ENCODE measurements at places on chromosomes 6 and 20. TPM values are rescaled to one million over a fixed set of nuclear protein-coding genes. Genes with fewer than 3 reads are reported as not detected.

The RIPPLY2 gene
- total RNA-seq = not detected

The SLC22A16 gene
- total RNA-seq = not detected

The WFDC11 gene
- not detected for total RNA-seq

The ANKS1A gene
- 19.7 TPM for total RNA-seq

The DOK5 gene
- not detected for total RNA-seq

The CDH4 gene
- not detected for total RNA-seq

The LAMA2 gene
- total RNA-seq = not detected

The SOX18 gene
- total RNA-seq = not detected

The TRAPPC3L gene
- not detected for total RNA-seq

The RGS17 gene
- total RNA-seq = not detected

The LAMP5 gene
- 0.15 TPM for total RNA-seq

The C20orf204 gene
- total RNA-seq = 2.5 TPM

The PTPRT gene
- not detected for total RNA-seq

The WFDC10B gene
- not detected for total RNA-seq

The UBE2J1 gene
- total RNA-seq = 31.1 TPM

The OPN5 gene
- total RNA-seq = not detected

The STK35 gene
- 23.9 TPM for total RNA-seq

The RNF217 gene
- total RNA-seq = not detected

The BNIP5 gene
- total RNA-seq = 0.10 TPM

The NOX3 gene
- not detected for total RNA-seq

The CDSN gene
- total RNA-seq = not detected

The OTOR gene
- total RNA-seq = not detected

The RAB44 gene
- 0.19 TPM for total RNA-seq

The C20orf202 gene
- total RNA-seq = not detected

The PGBD1 gene
- 1.8 TPM for total RNA-seq

The SIRPD gene
- total RNA-seq = not detected

The TREML4 gene
- total RNA-seq = not detected

The KCNQ5 gene
- total RNA-seq = 10.4 TPM

The BMP7 gene
- not detected for total RNA-seq

The NKX2-4 gene
- total RNA-seq = not detected

The CAP2 gene
- not detected for total RNA-seq

The THBS2 gene
- total RNA-seq = not detected

The SPO11 gene
- not detected for total RNA-seq

The PSORS1C1 gene
- total RNA-seq = not detected

The GPRC6A gene
- total RNA-seq = not detected

The HEY2 gene
- total RNA-seq = not detected

The SLC32A1 gene
- not detected for total RNA-seq

The BHLHE23 gene
- not detected for total RNA-seq

The CDKAL1 gene
- 33.3 TPM for total RNA-seq

The HLA-DMB gene
- 587 TPM for total RNA-seq

The BMP5 gene
- not detected for total RNA-seq

The SLC25A27 gene
- total RNA-seq = 3.8 TPM

The SYNJ2 gene
- total RNA-seq = 11.4 TPM

The PRKN gene
- total RNA-seq = 6.2 TPM

The FAM184A gene
- 0.27 TPM for total RNA-seq

The PTGIS gene
- not detected for total RNA-seq

The PRDM13 gene
- not detected for total RNA-seq

The ELOVL2 gene
- total RNA-seq = not detected
